NCI-H146 (cell line): ENCODE measurements at places on chromosomes 2 and 18.
A peak's percentile ranks its signal among the peaks of the same experiment; 100 is the strongest.

GRCh38 chr2:16870491-16871076 is 204.9 kb upstream of the CYRIA start:
- no peak for DNase-seq

GRCh38 chr2:173027181-173028128 is 48.2 kb upstream of the MAP3K20 start:
- peak; percentile 54 for DNase-seq

GRCh38 chr2:37892436-37893114 is 32.5 kb upstream of the RMDN2 start:
- no peak for DNase-seq

GRCh38 chr2:240965905-240966456 is 32.4 kb upstream of the SNED1 start:
- DNase-seq: no peak

DNA sequence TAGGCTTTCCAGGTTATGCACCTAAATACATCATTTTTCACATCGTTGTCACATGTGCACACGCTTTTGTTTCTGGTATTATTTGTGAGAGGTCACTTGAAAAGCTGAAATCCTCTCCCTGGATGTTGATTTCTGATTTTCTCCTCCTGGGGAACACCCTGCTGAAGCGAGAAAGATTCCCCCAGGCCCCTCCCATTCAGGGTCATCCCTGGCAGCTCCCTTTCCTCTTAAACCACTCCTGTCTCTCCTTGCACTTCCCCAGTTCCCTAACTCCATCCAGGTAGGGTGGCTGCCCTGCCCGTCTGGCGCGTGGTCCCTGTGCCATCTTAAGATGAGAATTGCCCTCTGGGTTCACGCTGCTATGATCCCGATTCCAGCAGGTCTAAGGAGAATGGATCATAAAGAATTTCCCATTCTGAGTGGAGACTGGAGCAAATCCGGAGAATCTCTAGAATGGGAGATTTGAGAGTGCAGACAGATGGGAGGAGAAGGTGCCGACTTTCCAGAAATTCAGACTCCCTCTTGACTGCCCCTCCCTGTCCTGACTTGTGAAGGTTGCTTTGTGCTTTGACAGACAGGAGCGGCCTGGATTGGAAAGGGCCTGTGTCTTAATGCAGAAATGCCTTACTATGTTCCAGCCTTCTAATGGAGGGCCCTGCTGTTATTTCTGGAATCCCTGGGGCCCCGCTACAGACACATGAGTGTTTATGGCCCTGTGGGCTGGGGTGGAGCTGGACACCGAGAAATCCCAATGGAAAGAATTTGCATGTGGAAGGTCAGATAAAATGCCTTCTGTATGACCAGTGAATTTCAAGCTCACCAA is 1.3 kb upstream of the YWHAQ start:
- no peak for DNase-seq

GRCh38 chr2:230129343-230129742 is 60.6 kb upstream of the SLC16A14 start:
- no peak for DNase-seq

- DNase-seq: no peak
Observed at GRCh38 chr2:211513446-211513845, 957.0 kb downstream of the CPS1 start.

DNA sequence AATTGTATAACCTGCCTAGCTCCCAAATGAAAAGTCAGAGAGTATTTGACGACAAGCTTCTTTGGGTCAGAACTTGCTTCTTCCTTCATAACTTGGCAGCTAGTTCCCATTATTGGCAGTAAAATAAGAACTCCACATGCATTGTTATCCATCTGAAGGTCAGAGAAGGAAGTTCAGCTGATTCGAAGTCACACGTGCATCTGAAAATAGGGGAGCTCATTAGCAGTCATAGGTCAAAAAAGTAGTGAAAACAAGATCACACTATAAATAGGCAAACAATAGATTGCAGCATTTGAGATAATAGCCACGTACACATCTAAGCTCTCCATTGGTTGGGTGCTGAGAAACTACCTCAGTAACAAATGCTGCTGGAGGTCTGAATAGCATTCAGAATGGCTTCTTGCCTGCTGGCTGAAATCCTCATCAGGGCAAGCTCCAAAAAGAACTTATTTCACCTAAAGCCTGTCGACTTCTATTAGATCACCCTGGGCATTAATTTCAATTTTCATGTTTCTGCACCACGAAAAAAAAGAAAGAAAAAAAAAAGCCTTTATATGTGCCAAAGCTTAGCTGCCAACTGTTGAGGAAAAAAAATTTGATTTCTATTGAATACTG is 1492.9 kb upstream of the CELF4 start:
- no peak for DNase-seq

GRCh38 chr2:64354857-64355680 is 98.9 kb upstream of the LGALSL start:
- DNase-seq: no peak

DNA sequence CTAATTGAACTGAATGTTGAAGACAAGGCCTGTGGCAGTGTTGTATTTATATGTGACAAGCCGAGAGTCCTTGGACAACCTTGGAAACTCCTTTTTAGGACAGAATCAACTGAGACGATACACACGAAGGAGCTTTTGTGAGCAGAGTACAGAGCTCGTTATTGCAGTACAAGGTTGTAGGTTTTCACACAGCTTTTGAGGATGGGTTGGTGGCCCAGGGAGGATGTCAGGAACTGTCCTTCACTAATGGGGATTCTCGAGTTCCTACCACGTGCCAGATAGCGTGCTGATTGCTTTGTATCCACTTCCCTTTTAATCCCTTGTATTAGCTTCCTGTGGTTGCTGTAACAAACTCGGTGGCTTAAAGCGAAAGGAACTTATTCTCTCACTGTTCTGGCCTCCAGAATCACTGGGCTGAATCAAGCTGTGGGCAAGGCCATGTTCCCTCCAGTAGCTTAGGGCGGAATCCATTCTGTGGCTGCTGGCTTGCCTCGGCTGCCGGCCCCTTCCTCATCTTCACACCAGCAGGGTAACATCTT is 20.2 kb downstream of the INPP4A start:
- no peak for DNase-seq

DNA sequence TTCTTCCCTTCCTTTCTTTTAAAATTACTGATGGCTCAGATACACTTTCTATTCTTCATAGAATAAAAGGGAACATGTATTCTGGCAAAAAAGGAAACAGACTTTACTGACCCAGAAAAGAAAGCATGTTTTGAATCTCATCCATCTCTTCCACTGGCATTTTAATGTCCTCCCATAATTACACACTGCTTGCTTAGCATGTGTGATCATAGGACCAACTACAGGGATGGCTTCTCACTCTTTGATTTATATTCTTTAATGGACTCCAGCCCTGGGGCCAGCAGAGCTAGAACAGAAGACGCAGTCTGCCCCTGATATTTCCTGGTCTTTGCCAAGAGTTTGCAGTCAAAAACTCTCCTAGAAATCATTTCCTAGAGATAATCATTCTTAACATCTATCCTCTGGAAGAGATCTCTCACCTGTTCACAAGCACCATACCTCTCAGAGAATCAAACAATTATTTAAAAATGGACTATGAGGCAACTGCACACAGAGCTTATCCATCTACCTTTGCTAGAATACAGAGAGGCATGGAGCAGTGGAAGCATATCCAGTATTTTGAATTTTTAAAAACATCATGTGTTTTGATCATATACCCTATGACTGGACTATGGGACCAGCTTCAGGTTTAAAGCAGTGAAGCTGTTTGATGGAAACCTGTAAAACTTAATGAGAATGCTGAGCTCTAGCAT is 429.1 kb downstream of the NRXN1 start:
- DNase-seq: peak; percentile 19

DNA sequence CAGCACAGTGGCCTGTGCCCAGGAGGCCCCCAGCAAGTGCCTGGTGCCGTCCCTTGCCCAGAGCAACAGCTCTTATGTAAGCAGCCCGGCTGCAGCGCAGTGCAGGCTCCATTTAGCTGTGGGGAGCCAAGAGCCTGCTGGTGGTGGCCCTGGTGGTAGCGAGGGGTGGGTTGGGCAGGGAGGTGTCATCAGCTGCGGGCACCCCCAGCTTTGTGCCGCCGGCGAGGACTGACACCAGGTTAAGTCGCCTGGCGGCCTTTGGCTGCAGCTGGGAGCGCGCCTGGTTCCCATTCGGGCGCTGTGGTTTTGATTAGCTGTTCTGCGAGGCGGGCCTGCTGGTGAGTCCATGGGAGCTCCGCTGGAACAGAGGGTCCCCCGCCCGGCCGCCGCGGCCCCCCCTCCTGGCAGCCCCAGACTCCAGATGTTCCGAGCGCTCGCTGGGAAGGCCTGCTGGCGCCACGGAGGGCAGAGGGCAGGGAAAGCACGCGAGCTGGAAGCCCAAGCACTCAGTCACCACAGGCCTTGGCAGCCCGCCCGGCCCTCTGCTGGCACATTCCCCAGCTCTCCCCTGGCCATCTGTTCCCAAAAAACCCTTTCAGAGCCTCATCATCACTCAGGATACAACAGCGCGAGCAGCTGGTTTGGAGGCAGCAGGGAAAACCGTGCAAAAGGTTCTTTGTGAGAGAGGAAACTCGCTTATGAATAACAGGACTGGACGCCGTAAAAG is 18.4 kb downstream of the ATOH8 start:
- peak; percentile 80 for DNase-seq

- DNase-seq: no peak
Observed at GRCh38 chr18:13319629-13320028, 101.1 kb downstream of the LDLRAD4 start.

- DNase-seq: no peak
Observed at GRCh38 chr2:224596289-224596688, 11.1 kb upstream of the CUL3 start.

DNA sequence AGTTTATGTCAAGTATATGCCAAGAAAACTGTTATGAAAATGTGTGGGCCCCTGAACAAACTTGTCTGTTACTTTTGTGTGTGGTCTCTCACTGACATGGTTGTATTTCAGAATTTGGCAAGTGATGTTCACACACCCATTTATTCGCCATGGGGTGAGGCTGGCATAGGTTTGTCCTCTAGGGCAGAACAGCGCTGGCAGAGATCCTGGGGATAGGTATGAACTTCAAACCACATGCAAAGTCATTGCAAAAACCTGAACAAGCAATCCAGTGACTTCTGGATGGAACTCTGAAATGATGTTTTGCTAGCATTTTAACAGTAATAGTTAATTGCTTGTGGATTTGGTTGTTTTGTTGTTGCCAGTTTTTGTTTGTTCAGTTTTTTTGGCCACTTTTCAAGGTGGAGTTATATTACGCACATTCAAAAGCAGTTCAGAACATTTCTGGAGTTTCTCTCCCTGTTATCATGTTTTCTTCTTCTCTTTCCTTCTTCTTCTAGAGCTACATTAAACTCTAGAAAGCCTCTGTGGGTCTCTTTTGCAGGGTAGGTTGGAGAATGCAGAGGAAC is 78.5 kb downstream of the MDH1 start:
- DNase-seq: no peak

GRCh38 chr2:37652199-37652640 is 19.2 kb downstream of the CDC42EP3 start:
- DNase-seq: no peak

DNA sequence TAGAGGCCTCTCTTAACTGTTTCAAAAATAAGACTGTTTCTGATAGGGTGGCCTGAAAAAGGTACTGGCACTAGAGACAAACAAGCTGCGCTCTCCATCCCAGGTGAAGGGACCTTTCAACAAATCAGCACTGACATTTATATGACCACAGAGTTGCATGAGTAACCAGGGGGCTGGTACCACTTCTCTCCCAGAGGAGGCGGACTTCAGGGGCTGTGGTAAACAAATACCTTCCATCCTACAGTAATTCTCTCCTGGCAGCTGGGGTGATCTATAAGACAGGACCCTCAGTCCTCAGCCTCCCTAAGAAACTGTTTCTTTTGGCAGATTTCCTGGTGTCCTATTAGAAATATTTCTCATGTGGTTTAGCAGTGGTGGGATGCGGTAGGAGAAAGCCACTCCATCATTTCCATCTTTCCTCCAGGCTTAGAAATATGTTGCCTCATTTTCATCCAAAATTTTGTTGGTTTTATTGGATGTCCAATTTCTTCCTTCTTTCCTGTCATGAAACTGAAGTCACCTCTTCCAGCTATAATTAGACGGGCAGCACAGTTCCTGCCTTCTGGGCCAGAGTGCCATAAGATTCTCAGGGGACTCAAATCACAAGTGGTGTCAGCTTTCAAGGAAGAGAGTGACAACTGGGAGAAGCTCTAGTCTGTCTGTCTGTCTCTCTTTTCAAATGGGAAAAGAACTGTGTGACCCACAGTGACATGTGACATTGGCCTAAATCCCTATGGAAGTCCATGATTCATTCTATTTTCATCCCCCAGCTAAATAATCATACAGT is 96.4 kb downstream of the CYRIA start:
- no peak for DNase-seq

DNA sequence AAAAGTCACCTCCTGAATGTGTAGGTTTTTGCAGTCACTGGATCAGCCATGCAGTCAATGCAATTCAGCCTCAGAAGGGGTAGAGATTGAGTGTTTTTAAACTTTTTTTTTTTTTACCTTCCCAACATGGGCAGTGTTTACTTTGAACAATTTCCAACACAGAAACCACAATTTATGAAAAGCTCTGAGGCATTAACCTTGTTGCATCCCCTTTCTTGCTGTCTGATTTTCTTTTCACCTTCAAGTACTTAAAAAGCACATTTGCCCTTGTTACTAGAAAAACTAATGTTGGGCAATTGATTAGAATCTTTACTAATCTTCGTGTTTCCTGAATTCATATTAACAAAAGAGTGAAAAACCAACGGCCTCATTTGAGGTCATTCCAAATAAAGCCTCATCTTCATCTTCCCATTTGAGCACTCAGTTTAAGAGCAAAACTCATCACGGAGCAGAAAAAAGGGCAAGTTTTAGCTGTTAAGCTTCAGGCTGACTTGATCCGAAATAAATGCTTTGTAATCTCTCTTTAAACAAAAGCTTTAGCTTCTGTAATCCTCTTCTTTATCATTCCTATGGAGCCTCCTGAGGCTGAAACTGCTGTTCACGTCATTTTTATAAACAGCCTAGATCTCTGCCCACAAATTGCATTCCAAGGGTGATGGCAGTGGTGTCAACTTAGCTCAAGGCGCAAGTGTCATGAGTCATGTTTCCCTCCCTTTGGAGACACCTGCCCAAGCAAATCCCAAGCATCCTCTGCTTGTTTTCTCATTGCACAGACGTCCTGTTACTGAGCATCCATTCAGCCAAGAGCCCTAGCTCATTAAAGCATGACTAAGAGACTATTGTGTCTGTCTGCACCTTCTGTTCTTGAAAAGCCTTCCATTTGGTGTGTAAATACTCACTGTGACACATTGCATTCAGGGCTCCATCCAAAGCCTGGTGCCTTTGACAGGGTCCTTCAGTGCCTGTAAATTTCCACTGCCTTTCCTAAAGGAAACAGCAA is 107.7 kb downstream of the HNMT start:
- peak; percentile 93 for DNase-seq

GRCh38 chr2:56372071-56372656 is 188.4 kb downstream of the CCDC85A start:
- DNase-seq: no peak
